ENCODE measurements at places on chromosomes 4 and X.

DNA sequence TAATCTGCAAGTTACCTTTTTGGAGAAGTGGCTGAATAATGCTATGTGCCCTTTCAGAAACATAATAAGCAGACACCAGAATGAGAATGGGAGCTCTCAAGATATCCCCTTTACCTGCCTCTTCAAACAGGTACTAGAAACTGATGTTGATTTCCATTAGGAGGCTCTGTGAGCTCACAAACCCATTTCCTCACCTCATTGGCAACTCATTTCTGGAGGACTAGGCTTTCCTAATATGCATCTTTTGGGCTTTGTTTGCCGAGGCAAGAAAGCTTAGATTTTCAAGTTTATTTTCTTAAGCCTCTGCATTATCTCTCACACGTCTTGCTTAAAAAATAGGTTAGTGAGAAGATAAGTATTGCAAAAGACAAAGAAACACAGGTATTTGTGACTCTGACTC lies 313.1 kb upstream of the IRS4 start:
- DNase-seq, result no peak

DNA sequence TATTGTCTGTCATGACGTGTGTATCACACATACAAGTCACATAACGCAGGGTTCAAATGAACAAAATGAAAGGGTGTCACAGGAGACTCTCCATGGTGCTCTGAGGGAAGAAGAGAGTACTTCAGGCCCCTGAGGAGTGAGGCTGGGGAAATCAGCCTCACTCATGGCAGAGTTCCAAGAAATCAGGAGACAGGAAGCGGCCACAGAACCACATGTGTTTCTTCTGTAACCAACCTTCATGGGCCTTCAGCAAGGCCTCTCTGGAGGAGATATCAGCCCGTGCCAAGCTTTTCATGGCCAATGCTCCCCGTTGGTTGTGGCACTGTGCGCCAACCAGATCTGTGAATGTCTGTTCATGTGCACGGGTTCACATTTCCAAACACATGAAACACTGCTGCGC lies 76.0 kb downstream of the NAT8L start:
- DNase-seq, result no peak

DNA sequence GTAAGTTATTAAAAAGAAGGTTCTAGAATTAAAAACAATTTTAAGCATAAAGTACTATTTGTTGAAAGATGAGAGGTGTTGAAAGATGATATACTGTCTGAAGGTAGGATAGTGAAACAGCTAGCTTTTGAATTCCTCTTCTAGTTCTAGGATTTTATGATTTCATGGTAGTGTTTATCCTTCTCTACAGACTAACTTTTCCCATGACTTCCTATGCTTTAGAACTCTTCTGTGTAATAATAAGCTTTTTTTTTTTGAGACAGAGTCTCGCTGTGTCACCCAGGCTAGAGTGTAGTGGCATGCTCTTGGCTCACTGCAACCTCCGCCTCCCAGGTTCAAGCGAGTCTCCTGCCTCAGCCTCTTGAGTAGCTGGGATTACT lies 96.0 kb upstream of the NUDT6 start:
- DNase-seq, result no peak

DNA sequence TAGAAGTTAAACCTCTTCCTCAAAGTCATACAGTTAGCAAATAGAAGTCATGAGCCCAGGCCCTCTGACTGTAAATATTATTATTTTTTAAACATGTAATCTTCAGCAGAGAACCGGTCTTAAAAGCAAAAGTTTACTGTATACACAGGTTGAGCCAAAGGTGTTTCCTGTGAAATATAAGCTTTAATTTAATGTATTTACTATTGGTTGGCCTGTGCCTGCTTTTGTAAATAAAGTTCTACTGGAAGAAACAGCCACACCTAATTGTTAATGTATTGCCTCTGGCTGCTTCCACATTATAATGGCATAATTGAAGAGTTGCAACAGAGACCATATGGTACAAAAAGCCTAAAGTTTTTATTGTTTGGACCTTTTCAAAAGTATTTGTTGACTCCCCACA lies 61.0 kb upstream of the PRDM8 start:
- no peak for DNase-seq

DNA sequence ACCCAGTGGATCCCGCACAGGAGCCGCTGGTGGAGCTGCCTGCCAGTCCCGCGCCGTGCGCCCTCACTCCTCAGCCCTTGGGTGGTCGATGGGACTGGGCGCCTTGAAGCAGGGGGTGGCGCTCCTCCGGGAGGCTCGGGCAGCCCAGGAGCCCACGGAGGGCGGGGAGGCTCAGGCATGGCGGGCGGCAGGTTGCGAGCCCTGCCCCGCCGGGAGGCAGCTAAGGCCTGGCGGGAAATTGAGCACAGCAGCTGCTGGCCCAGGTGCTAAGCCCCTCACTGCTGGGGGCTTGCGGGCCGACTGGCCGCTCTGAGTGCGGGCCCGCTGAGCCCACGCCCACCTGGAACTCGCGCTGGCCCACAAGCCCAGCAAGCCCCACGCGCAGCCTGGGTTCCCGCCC lies 127.1 kb upstream of the TMEM164 start:
- DNase-seq, result no peak

GRCh38 chr4:53706422-53707032 lies 115.2 kb upstream of the LNX1 start:
- DNase-seq, result peak; percentile 33

DNA sequence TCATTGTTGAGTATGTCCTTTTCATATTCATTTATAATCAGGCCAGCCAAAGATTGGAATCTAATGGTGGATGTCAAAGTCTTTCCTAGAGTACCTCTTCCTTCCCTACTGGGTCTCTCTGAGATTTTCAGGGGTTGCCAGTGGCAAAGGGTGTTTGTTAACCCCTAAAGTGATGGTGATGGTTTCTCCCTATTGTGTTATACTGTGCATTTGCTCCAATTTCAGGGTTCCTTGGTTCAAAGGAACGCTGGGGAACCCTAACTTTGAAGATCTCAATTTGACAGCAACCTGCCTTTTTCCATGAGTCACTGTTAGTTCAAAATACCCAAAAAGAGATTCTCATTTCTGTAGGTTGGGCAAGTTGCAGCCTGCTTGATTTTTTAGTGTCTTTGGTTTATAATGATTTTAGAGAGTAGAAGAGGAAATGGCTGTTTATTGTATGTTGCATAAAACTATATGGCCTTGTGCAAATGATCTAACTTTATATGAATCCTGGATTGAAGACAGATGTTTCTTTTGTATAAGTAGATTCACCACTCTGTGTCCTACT lies 23.0 kb downstream of the GAB1 start:
- no peak for DNase-seq

DNA sequence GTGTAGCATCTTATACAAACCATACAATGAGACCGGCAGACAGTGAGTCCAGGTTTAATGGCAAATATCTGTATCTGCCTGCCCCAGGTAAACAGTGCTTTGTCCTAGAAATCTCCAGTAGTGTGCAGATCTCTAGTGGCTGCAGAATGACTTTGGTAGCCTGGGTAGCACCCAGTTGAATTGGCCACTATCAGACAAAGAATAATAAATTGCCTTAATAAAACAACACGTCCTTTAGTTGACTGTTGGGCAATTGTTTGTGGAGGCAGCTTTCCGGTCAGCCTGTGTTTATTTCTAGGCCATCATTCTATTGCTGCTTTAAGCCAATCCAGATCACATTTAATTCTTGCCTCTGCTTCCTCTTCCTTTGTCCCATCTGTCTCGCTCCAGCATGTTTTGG lies 52.5 kb downstream of the SNX25 start:
- DNase-seq, result no peak

- no peak for DNase-seq
Measured at GRCh38 chr4:156329779-156330178, 376.1 kb upstream of the CTSO start.

- DNase-seq, result no peak
Measured at GRCh38 chr4:150569384-150569987, 12.5 kb upstream of the MAB21L2 start.

DNA sequence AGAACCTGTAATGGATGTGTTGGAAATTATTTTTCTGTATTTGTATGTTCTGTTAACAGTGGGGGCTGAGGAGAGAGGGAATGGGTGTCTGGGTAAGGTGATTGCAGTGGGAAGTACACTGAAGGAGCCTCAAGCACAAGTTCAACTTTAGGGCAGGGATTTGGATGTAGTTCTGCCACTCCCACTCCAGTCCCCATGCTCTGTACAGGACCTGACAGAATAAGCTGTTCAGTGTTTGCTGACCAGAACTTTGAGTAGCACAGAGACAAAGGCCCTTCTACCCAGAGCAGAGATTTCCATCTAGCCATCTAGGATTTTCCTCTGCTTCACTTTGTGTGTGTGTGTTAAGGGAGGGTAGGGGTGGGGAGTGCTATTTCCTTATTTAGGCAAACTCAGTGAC lies 49.2 kb downstream of the VSIG4 start:
- DNase-seq, result no peak

DNA sequence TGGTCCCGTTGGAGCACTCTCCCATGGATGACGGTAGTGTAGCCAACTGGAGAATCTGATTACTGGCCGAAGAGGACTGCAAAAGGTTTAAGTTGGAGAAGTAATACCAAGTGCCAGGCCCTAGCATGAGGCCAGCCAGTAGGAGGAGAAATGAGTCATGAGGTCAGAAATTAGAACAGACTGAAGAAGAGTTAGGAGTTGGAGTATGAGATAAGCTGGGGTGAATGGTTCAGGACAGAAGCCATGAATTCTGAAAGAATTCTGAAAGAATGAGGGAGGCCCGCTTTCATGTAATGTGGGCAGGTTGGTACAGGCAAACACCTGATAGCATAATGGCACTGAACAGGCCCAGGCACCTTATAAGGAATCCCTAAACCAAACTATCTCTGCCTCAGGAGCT lies 18.4 kb upstream of the STK26 start:
- DNase-seq, result no peak

- DNase-seq, result no peak
Measured at GRCh38 chr4:163967263-163967662, 472.8 kb downstream of the TMA16 start.

DNA sequence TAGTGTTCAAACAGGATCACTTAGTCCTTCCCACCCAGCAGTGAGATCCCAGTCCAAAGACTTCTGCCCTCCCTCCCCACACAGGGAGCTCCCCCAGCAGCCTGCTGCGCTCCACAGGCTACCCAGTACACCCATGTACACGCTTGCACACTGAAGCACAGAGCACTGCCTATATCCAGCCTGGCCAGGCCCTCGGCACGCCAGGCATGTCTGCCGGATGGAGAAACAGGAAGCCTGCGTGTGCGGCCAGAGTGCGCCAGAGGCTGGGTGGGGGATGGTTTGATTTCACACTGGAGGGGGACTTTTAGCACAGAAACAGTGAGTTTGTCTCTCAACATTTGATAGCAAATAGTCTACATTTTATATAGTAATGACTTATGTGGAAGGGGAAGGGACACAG lies 833.5 kb upstream of the IGFBP7 start:
- no peak for DNase-seq

DNA sequence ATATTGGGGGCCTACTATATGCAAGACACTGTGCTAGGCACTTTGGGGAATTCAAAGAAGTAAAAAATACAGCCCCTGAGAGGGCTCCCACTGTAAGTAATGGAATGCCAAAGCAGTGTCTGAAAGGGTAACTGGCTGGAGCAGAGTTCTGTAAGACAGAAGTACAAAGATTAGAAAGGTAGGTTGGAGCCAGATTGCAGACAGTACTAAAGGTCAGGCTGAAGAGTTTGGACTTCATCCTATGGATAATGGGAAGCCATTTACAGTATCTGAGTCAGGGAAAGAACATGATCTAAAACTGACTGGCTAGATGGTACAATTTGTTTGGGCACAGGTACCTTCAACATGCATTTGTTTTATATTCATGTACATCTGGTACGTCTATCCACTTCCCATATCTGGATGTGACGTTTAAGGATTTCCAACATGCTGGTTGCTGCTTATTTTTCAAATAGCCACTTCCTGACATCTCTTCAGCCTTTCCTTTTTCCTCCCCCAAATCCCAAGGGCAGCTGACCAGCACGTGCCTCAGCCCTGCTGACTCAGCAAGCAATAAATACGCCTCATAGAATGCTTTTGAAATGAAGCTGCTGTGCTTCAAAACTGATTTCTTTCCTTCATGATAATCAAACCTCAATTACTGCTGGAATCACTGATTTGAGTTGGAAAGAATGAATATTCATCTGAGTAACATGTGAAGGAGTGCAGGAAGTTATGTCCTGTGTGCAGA lies 9.5 kb downstream of the ENOX2 start:
- no peak for DNase-seq

- DNase-seq, result no peak
Measured at GRCh38 chr4:138647433-138647832, 368.1 kb upstream of the NOCT start.

- no peak for DNase-seq
Measured at GRCh38 chr4:173684223-173684622, 154.2 kb upstream of the HAND2 start.

- DNase-seq, result no peak
Measured at GRCh38 chrX:10243106-10243505, 86.3 kb downstream of the CLCN4 start.

GRCh38 chr4:121304893-121305292 lies 75.9 kb downstream of the QRFPR start:
- DNase-seq, result no peak

DNA sequence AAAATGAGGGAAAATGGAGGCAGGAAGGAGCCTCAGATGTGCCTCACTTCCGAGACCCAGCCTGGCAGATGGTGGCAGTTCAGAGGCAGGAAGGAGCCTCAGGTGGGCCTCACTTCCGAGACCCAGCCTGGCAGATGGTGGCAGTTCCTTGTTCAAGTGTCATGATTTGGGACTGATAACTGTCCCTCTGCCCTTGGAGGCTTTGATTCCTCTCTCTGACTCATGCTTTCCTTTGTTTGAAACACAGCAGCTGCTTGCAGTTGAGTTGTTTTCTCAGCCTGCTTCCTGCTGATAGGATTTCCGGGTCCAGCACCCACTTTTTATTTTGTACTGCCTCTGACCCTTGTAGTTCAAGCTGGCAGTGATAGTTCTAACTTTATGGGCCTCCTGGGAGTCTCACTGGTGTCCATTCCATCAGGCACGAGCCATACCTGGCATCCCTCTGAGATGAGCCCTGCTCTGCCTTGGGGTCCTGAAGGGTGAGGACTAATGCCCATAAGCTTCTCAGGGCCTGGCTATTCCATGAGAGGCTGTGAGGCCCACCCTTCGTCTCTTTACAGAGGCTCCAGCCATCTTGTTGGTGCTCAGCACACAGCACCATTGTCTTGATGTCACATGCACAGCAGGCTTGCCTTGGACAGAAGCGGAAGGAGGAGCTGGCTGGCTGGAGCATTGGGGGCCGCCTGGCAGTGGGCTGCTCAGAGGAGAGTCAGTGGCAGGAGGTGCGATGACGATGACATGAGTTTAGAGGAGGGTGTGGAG lies 13.0 kb downstream of the RGS12 start:
- DNase-seq, result no peak

DNA sequence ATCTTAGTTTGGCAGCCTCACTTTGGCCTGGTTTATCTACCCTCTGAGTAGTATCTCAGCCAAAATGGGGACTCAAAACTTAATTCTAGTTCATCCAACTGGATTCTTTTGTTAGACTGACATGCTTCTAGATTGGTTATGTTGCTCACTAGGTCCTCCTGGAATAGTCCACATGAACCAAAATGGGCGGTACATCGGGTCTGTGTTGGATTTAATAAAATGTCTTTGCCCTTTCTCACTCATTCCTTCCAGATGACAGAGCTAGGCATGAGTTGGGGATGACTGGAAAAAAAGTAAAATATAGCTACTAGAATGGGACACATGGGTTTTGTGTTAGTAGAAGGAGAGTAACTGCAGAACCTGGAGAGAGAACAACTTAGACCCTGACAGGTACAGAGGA lies 247.9 kb downstream of the CCSER1 start:
- DNase-seq, result no peak

GRCh38 chr4:7189066-7189465 lies 3.3 kb upstream of the SORCS2 start:
- no peak for DNase-seq

GRCh38 chr4:118389721-118390120 lies 36.9 kb upstream of the PRSS12 start:
- DNase-seq, result no peak

GRCh38 chr4:124265701-124266100 lies 446.8 kb downstream of the ANKRD50 start:
- no peak for DNase-seq

Measured in NCI-H460 (cell line).